Hair follicular keratinocyte (primary cell): ENCODE measurements at places on chromosomes 3 and 15. TPM values are rescaled to one million over a fixed set of nuclear protein-coding genes. Genes with fewer than 3 reads are reported as not detected.

SIDT1 gene
- total RNA-seq = under 0.01 and 0.04 TPM in 2 replicates

COL6A5 gene
- not detected in 2 replicates for total RNA-seq

OR5K1 gene
- not detected in 2 replicates for total RNA-seq

ATP13A4 gene
- total RNA-seq = 0.08 TPM in 1 of 2 replicates, not detected in the other

CPLX3 gene
- not detected in 2 replicates for total RNA-seq

SLC27A2 gene
- total RNA-seq = not detected in 2 replicates

LRRC49 gene
- total RNA-seq = 6.7 and 13.7 TPM in 2 replicates

AGBL1 gene
- not detected in 2 replicates for total RNA-seq

FOXL2 gene
- total RNA-seq = 0.38 and 1.2 TPM in 2 replicates

SEMA3G gene
- total RNA-seq = 0.46 TPM in 1 of 2 replicates, not detected in the other

MESP2 gene
- total RNA-seq = 1.4 and 1.7 TPM in 2 replicates

CLEC3B gene
- total RNA-seq = not detected in 2 replicates

LRRC34 gene
- 2.3 and 10.3 TPM in 2 replicates for total RNA-seq

SH3GL3 gene
- total RNA-seq = 0.23 and 1.5 TPM in 2 replicates

C3orf85 gene
- not detected in 2 replicates for total RNA-seq

SCN5A gene
- total RNA-seq = under 0.01 and 0.04 TPM in 2 replicates

IGSF10 gene
- total RNA-seq = not detected in 2 replicates

ZIC4 gene
- total RNA-seq = not detected in 2 replicates

ACOX2 gene
- total RNA-seq = 0.39 and 1.1 TPM in 2 replicates

CCR2 gene
- total RNA-seq = not detected in 2 replicates

PYDC2 gene
- not detected in 2 replicates for total RNA-seq

CORO2B gene
- 1.0 and 4.1 TPM in 2 replicates for total RNA-seq

SOX14 gene
- not detected in 2 replicates for total RNA-seq

C3orf70 gene
- total RNA-seq = not detected in 2 replicates

CCDC191 gene
- 0.91 and 1.8 TPM in 2 replicates for total RNA-seq

STRA6 gene
- total RNA-seq = not detected in 2 replicates

WDR76 gene
- 6.6 and 14.5 TPM in 2 replicates for total RNA-seq

ARGFX gene
- not detected in 2 replicates for total RNA-seq

HIGD2B gene
- not detected in 2 replicates for total RNA-seq

GPR15 gene
- not detected in 2 replicates for total RNA-seq

IL5RA gene
- not detected in 2 replicates for total RNA-seq

SENP7 gene
- total RNA-seq = 4.1 and 4.9 TPM in 2 replicates

CEMIP gene
- 0.39 and 1.1 TPM in 2 replicates for total RNA-seq

IQCF5 gene
- not detected in 2 replicates for total RNA-seq

ZBED2 gene
- total RNA-seq = 100 and 124 TPM in 2 replicates

MAP6D1 gene
- 2.5 and 2.9 TPM in 2 replicates for total RNA-seq

GOLGA6B gene
- not detected in 2 replicates for total RNA-seq

GOLGA6L7 gene
- total RNA-seq = not detected in 2 replicates

MINDY4B gene
- total RNA-seq = not detected in 2 replicates

ESYT3 gene
- 0.65 and 1.5 TPM in 2 replicates for total RNA-seq

CAND2 gene
- 0.46 and 1.0 TPM in 2 replicates for total RNA-seq

CCDC13 gene
- total RNA-seq = 0.19 and 0.78 TPM in 2 replicates

FILIP1L gene
- 4.4 and 8.0 TPM in 2 replicates for total RNA-seq

NOX5 gene
- total RNA-seq = 0.30 and 1.0 TPM in 2 replicates

GPR62 gene
- not detected in 2 replicates for total RNA-seq

IL17RE gene
- 10.8 and 19.7 TPM in 2 replicates for total RNA-seq

ACKR4 gene
- 0.19 TPM in 1 of 2 replicates, not detected in the other for total RNA-seq

HEXA gene
- total RNA-seq = 58.7 and 70.4 TPM in 2 replicates

PCLAF gene
- 33.3 and 39.1 TPM in 2 replicates for total RNA-seq

CTNNB1 gene
- 439 and 491 TPM in 2 replicates for total RNA-seq

AP3B2 gene
- total RNA-seq = 0.78 and 1.2 TPM in 2 replicates

C15orf61 gene
- total RNA-seq = 5.2 and 6.2 TPM in 2 replicates

ISLR2 gene
- total RNA-seq = 0.04 TPM in 1 of 2 replicates, not detected in the other

SLC51A gene
- not detected in 2 replicates for total RNA-seq
